Activated naive CD4-positive, alpha-beta T cell treated with anti-CD3 and anti-CD28 coated beads for 36 hours (primary cell): ENCODE measurements at places on chromosomes 5 and 9. TPM values are rescaled to one million over a fixed set of nuclear protein-coding genes. Genes with fewer than 3 reads are reported as not detected.

- no peak overlapping the region for H3K27ac ChIP-seq
- no peaks in the 10 kb centered on the region for H3K36me3 ChIP-seq
- H3K4me3 ChIP-seq = no peak overlapping the region
- no peaks in the 10 kb centered on the region for H3K4me1 ChIP-seq
These were observed 371.7 kb upstream of the IRX2 start for GRCh38 chr5:3122985-3123762.

- no peak for DNase-seq
- H3K4me3 ChIP-seq = no peak overlapping the region
- H3K4me1 ChIP-seq = no peaks in the 10 kb centered on the region
- H3K36me3 ChIP-seq = no peaks in the 10 kb centered on the region
- H3K27me3 ChIP-seq = peaks cover 3% of the 10 kb centered on the region
These were observed 303.1 kb upstream of the CLINT1 start for GRCh38 chr5:158162026-158162425.

GRCh38 chr9:93122721-93123221 is 11.3 kb downstream of the NINJ1 start:
- no peak overlapping the region for H3K27ac ChIP-seq
- DNase-seq = no peak
- H3K27me3 ChIP-seq = no peaks in the 10 kb centered on the region
- no peak overlapping the region for H3K4me3 ChIP-seq
- peaks cover 39% of the 10 kb centered on the region for H3K4me1 ChIP-seq

DNA sequence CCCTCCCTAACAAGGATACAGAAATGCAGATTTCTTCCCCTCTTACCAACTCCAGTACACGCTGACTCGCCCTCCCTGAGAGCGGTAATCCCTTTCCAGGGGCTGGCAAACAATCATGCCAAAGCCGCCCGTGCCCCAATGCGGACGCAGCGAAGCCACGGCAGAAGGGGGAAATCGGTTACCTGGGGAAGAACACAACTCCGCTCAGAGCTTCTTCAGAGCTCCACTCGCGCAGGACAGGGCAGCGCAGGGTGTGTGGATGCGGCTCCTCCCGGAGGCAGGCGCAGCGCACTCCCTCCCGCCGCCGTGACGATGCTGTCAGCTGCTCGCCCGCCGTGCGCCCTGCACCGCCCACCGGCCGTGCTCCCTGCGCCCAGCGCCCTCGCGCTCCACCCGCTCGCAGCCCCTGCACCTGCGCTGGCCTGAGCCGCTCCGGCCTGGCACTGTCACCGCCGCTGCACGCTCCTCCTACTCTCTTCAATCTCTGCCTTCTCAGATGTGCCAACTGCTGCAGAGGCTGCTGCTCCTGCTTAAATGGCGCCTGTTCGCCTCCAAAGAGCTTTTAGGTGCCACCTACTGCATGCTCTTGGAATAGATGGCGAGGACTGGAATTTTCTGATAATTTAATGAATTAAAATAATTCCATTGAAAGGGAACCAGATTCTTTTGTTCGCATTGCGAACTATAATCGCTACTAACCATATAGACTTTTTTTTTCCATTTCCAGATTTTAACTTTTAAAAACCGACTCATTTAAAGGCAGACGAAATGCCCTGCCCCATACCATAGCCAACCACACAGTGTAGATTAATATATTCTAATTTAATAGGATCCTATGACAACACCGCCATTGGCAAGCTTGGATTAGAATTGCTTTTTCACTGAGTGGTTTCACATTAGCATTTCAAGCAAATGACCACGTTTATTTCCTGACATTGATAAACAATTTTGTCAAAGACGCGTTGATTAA is at the start of gene DIRAS2:
TSS of gene DIRAS2 (minus strand) at position 255 of the 970 bp plus-strand sequence. CDS start 28,997 bp downstream, outside the sequence.
- peak within 1 kb of the TSS; percentile 60 for H3K4me3 ChIP-seq
- H3K36me3 ChIP-seq = no peaks in the 10 kb centered on the region
- H3K27me3 ChIP-seq = peaks cover 62% of the 10 kb centered on the region
- peak; percentile 33 for DNase-seq
- peaks cover 5% of the 10 kb centered on the region for H3K4me1 ChIP-seq

DNA sequence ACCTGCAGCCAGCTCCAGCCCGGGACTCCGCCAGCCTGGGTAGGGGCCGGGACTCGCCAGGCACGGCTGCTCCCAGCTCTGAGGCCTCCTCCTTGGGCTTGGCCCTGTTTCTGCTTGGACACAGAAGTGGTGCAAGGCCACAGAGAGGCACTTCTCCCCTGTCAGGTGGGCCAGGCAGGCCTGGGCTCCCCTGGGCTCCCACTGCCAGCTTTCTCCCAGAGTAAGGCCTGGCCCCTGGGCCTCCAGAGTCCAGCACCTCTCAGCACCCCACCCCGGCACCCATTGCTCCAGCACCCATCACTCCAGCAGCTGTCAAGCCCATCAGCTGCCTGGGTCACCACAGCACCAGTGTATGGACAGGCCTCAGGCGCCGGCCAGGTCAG is 71.1 kb upstream of the LRRTM2 start:
- peaks cover 7% of the 10 kb centered on the region for H3K36me3 ChIP-seq
- no peak overlapping the region for H3K4me3 ChIP-seq
- no peak overlapping the region for H3K27ac ChIP-seq
- H3K27me3 ChIP-seq = no peaks in the 10 kb centered on the region
- H3K4me1 ChIP-seq = peaks cover under 1% of the 10 kb centered on the region

NUTM2G gene
- total RNA-seq = not detected

PHF24 gene
- total RNA-seq = not detected

DNA sequence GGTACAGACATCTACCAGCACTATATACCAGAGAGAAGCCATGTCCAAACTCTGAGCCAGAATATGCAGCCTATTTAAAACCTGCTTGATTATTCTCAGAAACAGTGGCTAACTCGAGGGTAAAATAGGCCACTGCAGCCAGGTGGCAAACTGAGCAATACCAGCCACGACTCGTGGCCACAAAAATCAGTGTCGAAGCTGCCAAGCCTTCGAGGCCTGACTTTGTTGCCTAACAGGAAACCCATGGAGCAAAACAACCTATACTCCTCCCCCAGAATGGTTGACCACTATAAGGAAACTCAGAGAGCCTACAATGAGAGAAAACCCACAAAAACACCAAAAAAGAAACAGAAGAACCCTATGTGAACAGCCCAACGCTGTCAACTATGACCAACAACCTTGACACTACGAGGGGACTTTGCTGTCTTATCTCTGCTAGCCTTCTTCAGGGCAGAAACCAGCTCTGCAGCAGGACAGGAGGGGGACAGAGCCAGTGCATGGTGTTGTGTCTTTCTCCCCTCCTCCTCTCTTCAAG is 133.8 kb downstream of the TMEM174 start:
- H3K27ac ChIP-seq = no peak overlapping the region
- H3K4me3 ChIP-seq = no peak overlapping the region
- no peaks in the 10 kb centered on the region for H3K36me3 ChIP-seq
- no peak for DNase-seq
- peaks cover 8% of the 10 kb centered on the region for H3K4me1 ChIP-seq

GRCh38 chr5:158431369-158432029 is 572.6 kb upstream of the CLINT1 start:
- H3K4me1 ChIP-seq = peaks cover 59% of the 10 kb centered on the region
- no peaks in the 10 kb centered on the region for H3K27me3 ChIP-seq
- no peak overlapping the region for H3K27ac ChIP-seq
- H3K36me3 ChIP-seq = no peaks in the 10 kb centered on the region
- peak; percentile 20 for DNase-seq
- H3K4me3 ChIP-seq = no peak overlapping the region

- no peak overlapping the region for H3K4me3 ChIP-seq
- no peaks in the 10 kb centered on the region for H3K4me1 ChIP-seq
- no peaks in the 10 kb centered on the region for H3K27me3 ChIP-seq
- no peaks in the 10 kb centered on the region for H3K36me3 ChIP-seq
- no peak for DNase-seq
These were observed 86.5 kb upstream of the ATP10B start for GRCh38 chr5:160938532-160938931.

GRCh38 chr5:81755320-81755719 is 4.4 kb upstream of the SSBP2 start:
- H3K4me3 ChIP-seq = no peak overlapping the region
- peaks cover 15% of the 10 kb centered on the region for H3K4me1 ChIP-seq
- no peaks in the 10 kb centered on the region for H3K27me3 ChIP-seq
- DNase-seq = no peak
- no peak overlapping the region for H3K27ac ChIP-seq

MSX2 gene
- total RNA-seq = not detected

PDE8B gene
- total RNA-seq = not detected

C5orf58 gene
- not detected for total RNA-seq

DNA sequence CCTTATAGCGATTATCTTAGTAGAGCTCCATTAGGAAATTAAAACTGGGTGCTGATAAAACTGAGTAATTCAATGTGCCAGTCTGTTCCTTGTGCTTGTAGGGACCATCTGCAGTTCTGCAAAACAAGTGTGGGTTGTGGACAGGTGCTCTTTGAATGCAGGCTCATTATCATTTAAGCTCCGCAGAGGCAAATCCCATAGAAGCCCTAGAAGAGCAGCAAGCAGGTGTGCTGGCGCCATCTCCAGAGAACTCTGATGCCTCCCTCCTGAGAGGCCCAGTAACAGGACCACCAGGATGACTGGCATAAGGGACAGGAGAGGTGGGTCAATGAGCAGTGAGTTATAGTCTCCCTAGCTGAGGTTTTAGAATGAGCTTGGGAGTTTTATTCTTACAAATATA is 1342.4 kb upstream of the DMAC1 start:
- H3K36me3 ChIP-seq = no peaks in the 10 kb centered on the region
- no peaks in the 10 kb centered on the region for H3K27me3 ChIP-seq
- H3K4me1 ChIP-seq = no peaks in the 10 kb centered on the region
- no peak overlapping the region for H3K4me3 ChIP-seq
- no peak overlapping the region for H3K27ac ChIP-seq

NSG2 gene
- total RNA-seq = not detected

DNA sequence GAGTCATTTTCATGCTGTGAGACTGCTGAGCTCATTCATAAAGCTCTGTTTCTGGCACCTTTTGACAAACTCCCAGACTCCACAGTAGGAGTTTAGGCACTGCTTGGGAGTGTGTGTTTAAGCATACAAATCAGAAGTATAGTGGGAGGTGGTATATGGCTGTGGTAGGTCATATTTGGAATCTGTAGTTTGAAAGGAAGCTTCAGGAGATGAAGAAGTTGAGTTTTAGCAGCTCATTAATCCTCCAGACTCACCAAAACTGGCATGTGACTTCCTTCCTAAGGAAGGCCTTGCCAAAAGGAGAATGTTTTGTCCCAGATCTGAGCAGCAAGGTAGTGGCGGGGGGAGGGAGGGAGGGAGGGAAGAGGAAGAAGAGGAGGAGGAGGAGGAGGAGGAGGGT is 52.8 kb downstream of the SAXO1 start:
- no peaks in the 10 kb centered on the region for H3K36me3 ChIP-seq
- no peak for DNase-seq
- H3K4me3 ChIP-seq = no peak overlapping the region
- peaks cover 6% of the 10 kb centered on the region for H3K4me1 ChIP-seq
- H3K27ac ChIP-seq = no peak overlapping the region

- H3K27me3 ChIP-seq = no peaks in the 10 kb centered on the region
- H3K4me1 ChIP-seq = no peaks in the 10 kb centered on the region
- no peaks in the 10 kb centered on the region for H3K36me3 ChIP-seq
- H3K27ac ChIP-seq = no peak overlapping the region
- no peak for DNase-seq
These were observed 10.1 kb downstream of the ABCA2 start for GRCh38 chr9:137017791-137018497.

DNA sequence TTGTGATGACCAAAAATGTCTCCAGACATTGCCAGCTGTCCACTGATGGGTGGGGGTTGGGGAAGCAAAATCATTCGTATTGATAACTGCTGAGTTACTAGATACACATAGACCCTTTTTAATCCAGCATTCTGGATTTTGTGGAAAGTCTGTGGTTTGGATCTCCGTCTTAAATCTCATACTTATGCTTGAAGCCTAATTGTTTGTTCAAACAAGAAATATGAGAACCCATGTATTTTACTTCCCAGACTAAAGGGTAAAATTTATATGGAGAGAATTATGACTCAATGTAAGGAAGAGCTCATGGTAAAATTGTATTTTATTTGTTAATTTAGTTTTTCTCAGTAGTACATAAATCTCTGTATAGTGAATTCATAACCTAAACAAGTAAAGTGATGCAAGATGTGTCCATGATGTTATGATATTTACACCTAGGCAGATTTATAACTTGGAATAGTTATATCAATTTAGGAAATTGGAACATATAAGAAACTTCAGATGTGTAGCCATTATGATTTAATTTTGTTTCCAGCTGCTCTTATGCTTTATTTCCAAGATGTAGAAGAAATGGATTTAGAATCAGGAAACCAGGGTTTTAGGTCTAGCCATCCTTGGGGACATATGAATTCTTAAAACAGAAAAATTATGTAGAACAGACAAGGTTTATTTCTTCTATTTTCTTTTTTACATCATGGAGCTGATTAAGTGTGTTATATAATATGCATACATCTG is 4.5 kb upstream of the OGN start:
- H3K27me3 ChIP-seq = no peaks in the 10 kb centered on the region
- no peak overlapping the region for H3K4me3 ChIP-seq
- no peak for DNase-seq
- no peak overlapping the region for H3K27ac ChIP-seq

DNA sequence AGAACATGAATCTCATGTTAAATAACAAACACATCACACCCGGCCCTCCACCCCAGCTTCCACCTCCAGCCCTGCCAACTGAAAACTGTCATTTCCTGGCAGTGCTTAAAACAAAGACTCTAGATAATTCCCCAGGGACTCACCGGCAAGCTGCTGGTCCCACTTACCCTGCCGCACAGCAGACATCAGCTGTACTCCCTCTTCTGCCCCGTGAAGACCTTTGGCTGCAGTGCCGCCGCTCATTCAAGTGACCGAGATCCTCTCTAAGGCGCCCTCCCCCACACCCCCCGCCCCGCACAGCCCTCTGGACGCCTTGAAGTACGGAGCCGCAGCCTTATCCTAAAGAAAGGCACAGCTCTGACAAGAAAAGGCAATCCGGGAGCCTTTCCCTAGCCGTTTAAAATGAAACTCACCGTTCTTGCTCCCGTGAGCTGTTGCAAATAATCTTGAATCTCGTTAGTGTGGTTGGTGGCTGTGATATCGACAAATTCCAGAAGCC is 434 bp downstream of the GLRX start:
- peak overlapping the region; percentile 96 for H3K4me3 ChIP-seq
- peak; percentile 61 for DNase-seq
- H3K27me3 ChIP-seq = no peaks in the 10 kb centered on the region
- H3K27ac ChIP-seq = peak overlapping the region; percentile 98
- peaks cover 7% of the 10 kb centered on the region for H3K36me3 ChIP-seq
- H3K4me1 ChIP-seq = peaks cover 61% of the 10 kb centered on the region

DNA sequence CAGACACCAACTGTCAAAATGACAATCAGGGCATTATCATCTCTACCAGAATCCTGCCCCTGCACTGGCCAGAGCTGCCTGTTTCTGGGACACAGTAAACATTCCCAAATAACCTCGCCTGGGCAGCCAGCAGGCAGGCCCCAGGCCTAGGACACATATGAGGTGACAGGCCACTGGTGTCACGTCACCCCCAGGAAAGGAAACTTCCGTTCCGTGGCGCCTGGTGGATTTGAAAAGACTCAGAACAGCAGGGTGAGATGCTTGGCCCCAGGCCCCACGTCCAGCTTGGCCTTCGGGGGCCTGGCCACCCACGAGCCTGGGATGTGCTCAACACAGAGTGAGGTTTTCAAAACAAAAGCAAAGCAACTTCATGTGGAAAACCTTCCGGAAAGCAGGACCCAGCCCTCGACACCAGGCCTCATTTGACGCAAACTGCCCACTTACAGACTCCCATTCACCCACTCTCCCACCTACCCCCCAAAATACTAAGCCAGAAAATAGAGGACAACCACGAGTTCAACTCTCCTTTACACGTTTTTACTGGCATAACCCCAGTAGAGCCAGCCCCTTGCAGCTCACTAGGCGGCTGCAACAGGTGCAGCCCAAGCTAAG is 1.2 kb downstream of the SEMA4D start:
- peaks cover 73% of the 10 kb centered on the region for H3K4me1 ChIP-seq
- H3K27ac ChIP-seq = peak overlapping the region; percentile 93
- H3K4me3 ChIP-seq = peak overlapping the region; percentile 89
- no peaks in the 10 kb centered on the region for H3K27me3 ChIP-seq
